HFF-Myc (cell line): ENCODE measurements at places on chromosomes 12 and 14.

GRCh38 chr12:51911788-51912711 is 4.7 kb downstream of the ACVRL1 start:
- DNase-seq = no peak

GRCh38 chr12:14843425-14843887 is at the start of gene ART4:
TSS of gene ART4 (minus strand) at chr12:14843526. CDS start at chr12:14843113, 413 bp downstream.
- DNase-seq = no peak

- no peak for DNase-seq
Measured at GRCh38 chr12:38898001-38898684, 7.2 kb downstream of the CPNE8 start.

DNA sequence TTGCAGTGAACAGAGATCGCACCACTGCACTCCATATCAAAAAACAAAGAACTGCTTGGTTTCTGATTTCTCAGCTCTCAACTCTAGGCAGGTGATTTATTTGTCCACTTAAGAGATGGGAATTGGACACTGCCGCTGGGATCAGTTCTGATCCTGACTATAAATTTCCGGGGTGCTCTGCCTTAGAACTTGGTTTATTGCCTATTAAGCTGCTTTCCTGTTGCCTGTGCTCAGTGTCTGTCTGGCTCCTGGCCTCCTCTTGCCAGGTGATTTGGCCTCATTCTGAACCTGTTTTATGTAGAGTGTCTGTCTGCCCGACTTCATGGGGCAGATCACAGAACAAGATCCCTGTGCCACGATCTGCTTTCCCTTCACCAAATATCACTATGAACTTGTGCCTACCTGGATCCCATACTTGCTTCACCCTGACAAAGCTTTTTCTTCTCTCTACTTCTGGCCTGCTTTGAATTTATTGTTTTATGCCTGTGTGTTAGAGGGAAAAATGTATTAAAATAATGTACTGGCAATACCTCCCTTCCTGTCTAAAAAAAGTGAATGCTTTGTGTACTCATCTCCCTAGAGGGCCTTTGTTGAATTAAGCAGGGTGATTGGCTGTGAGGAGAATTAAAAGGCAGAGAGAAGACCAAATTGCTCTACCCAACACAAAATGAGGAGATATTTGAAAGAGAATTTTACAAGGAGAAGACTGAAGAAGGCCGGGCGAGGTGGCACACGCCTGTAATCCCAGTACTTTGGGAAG is 27.6 kb downstream of the CDKN1B start:
- DNase-seq = no peak

GRCh38 chr12:31522607-31523006 is 68.3 kb downstream of the DENND5B start:
- no peak for DNase-seq

- DNase-seq = no peak
Measured at GRCh38 chr14:55789406-55789805, 209.4 kb downstream of the KTN1 start.

DNA sequence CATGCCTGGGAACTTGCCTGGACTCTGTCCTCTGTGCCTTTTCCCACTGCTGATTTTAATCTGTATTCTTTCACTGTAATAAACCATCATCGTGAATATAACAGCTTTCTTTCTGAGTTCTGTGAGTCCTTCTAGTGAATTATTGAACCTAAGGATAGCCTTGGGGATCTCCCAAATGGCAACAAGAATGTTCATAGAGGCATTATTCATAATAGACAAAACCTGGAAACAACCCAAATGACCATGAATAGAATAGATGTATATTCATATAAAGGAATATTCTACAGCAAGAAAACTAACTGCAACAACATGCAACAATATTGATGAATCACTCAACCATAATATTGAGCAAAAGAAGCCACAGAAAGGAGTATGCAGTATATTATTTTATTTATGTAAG is 44.7 kb upstream of the CEP83 start:
- DNase-seq = no peak

- no peak for DNase-seq
Measured at GRCh38 chr12:34389378-34390170, 367.3 kb downstream of the ALG10 start.

GRCh38 chr14:68978172-68978911 is 760 bp downstream of the ACTN1 start:
- DNase-seq = no peak

GRCh38 chr12:80837342-80837978 is 100.3 kb downstream of the LIN7A start:
- DNase-seq = peak; percentile 74

GRCh38 chr12:52662093-52662917 is 10.3 kb upstream of the KRT2 start:
- no peak for DNase-seq

DNA sequence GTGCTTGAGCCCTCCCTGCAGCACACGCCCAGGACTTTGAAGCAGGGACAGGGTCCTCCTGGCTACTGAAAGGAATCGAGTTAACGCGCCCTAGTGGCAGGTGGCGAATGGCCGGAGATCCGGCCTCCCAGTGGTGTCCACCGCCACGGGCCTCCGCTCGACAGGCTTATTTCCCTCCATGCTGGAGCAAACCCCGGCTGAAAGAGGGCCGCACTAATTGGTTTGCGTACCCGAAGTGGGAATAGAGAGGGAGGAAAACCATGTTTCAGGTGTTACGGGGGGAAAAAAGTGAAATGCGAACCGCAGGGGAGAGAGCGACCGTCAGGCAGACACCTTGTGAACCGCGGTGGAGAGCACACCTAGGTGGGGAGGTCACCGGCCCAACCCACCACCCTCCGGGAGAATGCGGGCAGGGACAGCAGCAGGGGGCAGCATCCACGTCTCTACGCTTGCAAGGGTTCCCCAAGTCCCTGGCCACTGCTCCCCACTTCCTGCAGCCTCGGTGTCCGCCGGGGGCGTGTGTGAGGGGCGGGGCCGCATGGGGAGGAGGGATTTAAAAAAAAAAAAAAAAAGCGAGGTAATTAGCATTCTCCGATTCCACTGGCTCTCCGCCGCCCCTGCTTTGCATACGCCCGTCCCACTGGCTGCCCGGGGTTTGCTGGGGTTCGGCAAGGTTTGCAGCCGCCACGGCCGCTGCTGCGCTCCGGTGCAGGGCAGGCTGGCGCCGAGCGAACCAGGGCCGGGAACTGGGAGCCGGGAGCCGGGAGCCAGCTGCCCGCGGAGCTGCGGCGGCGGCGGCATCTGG is 224.6 kb upstream of the CRY1 start:
- peak; percentile 27 for DNase-seq

GRCh38 chr12:118325081-118325480 is 47.6 kb downstream of the TAOK3 start:
- DNase-seq = no peak

DNA sequence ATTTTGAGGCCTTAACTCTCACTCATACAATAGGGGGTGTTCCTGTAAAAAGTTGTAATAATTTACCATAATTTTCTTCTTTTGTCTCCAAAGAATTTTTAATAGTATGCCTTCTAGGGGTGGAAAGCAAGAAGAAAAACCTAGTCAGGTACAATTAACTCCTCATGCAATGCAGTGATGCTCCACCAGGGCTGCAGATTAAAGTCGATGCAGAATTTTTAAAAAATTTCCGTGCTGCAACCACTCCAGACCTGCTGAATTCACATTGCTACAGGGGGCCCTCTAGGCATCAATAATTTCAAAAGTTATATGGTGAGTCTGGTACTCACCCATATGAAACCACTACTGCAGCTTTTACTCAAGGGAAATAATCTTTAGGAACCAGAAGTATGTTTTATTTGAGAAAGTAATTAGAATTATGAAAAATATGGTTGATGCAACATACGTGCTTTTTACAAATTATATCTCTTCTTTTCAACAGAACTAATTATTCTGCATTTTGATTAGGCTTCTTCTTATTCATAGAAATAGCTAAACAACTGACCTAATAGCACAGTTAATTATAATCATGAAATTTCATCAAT is 353.2 kb downstream of the BCAT1 start:
- no peak for DNase-seq

DNA sequence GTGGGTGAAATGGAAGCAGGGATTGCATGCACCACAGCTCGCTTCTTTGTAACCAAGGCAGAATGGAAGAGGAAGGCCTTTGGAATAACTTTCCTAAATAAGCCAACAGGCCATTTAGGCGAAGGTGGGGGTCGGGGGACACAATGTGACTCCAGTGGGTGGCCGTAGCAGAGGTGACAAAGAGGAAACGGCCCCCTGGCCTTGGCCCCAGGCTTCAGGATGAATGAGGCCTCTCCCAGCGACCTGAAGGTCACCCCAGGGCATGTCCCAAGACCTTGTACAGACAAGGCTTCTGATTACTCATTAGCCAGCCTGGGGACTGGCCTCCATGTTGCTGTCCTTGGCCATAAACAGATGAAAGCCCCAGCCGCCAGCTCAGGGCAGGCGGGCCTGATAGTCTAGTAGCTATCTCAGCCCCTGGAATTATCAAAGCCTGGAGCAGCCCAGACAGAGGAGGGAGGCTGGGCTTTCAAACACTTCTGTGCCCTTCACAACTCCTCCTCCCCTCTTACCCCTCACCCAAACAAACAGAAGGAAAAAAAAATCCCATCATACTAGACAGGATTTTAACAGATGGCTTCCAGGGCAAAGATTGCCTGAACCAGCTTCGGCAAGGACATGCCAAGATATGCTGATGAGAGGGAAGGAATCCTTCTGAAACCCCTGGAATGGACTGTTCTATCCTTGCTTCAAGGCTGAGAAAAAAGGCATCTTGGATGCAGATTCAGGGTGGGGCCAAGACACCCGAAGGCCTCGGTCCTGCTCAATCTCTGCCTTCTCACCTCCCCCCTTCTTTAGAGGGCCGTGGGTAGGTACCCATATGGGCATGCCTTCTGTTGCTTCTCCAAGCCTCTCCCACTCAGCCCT is 142.3 kb upstream of the PARP11 start:
- DNase-seq = no peak

DNA sequence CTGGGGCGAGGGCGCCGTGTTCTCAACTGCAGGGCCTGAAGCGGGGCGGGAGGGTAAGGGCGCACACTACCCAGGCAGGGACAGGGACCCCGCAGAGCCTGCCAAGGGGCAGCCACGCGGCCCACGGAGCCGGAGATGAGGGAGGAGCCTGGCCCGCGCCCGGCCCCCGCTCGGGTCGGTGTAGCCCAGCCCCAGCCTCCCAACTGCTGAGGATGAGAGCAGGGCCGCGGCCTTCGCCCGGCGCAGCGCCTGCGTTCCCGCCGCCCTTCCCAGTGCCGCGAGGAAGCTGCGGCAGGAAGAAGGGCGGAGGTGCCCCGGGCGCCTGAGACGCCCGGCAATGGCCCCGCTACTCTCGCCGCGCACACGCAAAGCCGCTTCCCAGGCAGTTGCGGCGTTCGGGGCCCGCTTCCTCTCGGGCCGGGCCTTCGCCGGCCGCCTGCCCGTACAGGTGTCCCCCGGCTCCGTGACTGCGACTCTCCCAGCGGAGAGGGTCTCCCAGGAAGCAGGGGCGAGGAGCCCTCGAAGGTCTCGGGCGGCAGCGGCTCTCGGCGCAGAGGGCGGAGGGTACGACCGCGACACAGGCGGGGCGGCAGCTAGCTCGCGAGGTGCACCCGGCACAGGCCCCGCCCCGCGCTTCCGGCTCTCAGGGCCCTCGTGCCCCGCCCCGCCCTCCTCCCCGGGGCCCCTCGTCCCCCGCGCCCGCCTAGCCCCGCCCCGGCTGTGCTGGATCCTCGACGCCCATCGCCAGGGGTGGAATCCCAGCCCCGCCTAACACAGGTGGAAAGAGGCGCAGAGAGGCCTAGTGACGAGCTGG is 24.8 kb upstream of the YY1 start:
- no peak for DNase-seq

DNA sequence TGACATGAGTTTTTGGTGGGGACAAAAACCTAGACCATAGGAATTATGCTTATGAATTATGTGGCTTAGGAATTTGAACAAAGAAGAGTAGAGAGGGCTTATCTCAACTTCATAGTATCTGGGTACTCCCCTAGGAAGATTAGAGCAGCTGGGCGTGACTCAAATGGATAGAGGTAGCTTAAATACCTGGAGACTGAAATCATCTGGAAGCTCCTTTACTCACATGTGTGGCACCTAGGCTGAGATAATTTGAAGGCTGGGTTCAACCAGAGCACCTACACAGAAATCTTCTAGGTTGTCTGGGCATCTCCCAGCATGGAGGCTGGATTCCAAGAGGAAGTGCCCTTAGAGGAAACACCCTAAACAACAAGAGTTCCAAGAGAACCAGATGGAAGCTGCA is 393.9 kb downstream of the ADAMTS20 start:
- DNase-seq = no peak

DNA sequence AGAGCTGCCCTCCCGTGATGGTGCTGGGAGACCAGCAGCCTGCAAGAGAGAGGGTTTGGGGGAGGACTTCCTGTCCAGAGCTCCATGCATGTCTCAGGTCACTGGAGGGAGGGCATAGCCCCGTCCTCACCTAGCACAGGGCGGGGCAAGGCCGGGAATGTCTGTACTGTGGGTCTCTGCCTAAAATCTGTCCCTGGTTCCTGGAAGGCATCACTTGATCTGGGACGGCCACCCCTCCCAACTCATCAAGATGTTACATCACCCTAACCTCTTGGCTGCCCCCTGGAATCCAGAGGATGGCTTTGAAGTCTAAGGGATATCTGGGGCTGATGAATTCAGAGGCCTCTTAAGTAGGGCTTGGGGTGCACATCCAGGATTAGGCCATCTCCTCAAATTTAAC is 37.0 kb upstream of the MEG3 start:
- no peak for DNase-seq

- no peak for DNase-seq
Measured at GRCh38 chr12:96347130-96347699, 53.0 kb downstream of the CDK17 start.

- no peak for DNase-seq
Measured at GRCh38 chr12:70919597-70920035, 922 bp downstream of the PTPRR start.

DNA sequence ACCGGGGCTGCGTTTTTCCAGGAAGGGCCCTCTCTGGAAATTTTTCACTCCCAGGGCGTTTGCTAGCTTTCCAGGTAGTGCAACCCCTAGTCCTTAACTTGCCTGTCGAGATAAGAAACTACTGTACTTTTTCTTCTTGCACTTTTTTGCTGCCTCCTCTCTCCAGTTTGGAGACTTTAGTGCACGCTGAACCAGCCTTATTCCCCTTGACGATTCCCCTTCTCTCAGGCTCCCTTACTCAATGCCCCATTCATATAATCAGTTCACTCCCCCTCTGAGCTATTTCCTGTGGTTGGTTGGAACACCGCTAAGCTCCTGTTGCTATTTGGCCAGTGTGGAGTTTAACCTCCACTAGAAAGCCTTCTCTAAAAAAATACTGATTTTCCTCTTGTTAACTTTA is 682 bp downstream of the CREBL2 start:
- DNase-seq = no peak
